ENCODE measurements at places on chromosomes 6 and 20.

- DNase-seq, result no peak
Observed at GRCh38 chr6:56663344-56663743, 20.7 kb upstream of the DST start.

DNA sequence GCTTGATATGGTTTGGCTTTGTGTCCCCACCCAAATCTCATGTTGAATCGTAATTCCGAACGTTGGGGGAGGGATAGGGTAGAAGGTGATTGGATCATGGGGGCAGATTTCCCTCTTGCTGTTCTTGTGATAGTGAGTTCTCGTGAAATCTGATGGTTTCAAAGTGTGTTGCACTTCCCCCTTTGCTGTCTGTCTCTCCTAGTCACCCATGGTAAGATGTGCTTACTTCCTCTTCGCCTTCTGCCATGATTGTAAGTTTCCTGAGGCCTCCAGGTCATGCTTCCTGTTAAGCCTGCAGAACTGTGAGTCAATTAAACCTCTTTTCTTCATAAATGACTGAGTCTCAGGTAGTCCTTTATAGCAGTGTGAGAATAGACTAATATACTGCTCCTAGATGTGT, 19.9 kb downstream of the PFDN4 start:
- no peak for DNase-seq

- no peak for DNase-seq
Observed at GRCh38 chr6:10409731-10410206, 5.1 kb downstream of the TFAP2A start.

- DNase-seq, result no peak
Observed at GRCh38 chr6:50720623-50721022, 7.3 kb downstream of the TFAP2D start.

GRCh38 chr6:136499370-136499769, 50.9 kb downstream of the MAP7 start:
- no peak for DNase-seq

GRCh38 chr6:152246554-152247337, 390.4 kb downstream of the SYNE1 start:
- DNase-seq, result no peak

DNA sequence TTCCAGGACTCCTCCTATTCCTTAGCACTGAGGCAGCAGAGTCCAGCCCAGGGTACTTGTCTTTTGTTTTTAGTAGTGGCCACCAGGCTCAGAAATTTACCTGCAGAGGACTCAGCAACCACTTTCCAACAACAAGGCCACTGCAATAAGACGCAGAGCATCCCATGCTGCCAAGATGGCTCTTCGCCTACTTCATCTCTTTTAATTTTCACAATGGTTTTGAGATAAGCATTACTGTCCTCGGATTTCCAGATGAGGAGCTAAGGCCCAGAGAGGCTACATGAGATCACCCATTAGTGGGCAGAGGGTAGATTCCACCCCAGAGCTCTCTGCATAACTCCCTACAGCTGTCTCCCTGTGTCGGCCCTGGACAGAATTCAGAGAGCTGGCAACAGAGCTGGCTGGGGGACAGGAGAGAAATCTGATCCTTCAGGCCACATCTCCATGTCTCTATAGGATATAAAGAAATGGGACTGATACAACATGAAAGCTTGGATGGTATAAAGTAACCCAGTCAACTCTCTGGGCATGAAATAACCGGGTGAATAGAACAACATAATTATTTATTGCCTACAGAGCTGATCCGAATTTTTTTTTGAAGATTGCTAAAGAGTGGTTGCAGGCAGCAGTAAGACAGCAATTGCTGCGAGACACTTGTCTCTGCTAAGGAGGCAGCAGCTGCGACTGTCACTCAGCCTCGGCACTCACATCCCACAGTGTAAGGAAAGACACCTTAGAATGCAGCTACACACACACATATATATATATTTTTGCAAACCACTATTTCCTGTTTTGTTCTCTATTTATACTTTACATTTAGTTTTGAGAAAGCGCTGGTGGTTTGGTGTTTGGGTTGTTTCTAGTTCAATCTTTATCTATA, 37.2 kb downstream of the SCML4 start:
- DNase-seq, result no peak

DNA sequence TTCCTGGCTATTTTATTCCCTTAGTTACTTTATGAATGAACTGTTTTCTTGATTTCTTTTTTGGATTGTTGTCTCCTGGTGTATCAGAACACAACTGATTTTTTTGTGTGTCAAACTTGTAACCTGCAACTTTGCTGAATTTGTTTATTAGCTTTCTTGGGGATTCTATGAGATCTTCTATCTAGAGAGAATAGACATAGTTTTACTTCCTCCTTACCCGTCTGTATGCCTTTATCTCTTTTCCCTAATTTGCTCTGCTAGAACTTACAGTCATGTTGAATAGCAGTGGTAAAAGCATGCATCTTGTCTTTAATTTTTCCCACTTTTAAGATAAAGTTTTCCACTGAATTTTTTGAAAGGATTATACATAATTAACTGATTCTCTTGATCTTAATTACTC, 13.2 kb downstream of the RNF146 start:
- DNase-seq, result no peak

- no peak for DNase-seq
Observed at GRCh38 chr6:22036275-22036674, 260.6 kb downstream of the PRL start.

DNA sequence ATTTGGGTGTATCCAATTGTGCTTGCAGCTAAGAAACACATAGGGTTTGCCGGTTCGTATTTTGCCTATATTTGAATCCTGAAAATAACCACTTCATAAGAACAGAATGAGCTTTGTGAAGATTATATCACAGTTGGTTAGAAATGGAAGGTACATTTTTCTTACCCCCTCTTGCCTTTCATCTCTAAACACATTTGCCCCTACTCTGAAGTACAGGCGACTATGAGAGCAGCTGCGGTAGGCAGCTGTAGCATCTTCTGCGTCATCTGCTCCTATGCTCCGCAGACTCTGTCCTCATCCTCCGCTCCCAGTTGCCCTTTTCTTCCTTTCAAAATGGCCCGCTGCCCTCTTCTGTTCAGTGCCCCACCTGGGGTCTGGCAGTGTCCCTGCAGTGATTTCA, 47.6 kb upstream of the REV3L start:
- no peak for DNase-seq

- no peak for DNase-seq
Observed at GRCh38 chr6:25442898-25443297, 163.7 kb downstream of the CARMIL1 start.

DNA sequence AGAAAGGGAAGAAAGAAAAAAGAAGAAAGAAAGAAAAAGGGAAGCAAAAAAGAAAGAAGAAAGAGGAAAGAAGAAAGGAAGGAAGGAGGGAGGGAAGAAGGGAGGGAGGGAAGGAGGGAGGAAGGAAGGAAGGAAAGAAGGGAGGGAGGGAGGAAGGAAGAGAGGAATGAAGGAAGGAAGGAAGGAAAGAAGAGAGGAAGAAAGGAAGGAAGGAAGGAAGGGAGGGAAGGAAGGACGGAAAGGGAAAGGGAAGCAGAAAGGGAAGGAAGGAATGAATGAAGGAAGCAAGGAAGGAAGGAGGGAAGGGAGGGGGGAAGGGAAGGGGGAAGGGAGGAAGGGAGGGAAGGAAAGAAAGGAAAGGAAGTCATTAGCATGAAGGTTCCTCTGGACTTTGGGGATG, 452.9 kb downstream of the TFAP2B start:
- DNase-seq, result no peak

DNA sequence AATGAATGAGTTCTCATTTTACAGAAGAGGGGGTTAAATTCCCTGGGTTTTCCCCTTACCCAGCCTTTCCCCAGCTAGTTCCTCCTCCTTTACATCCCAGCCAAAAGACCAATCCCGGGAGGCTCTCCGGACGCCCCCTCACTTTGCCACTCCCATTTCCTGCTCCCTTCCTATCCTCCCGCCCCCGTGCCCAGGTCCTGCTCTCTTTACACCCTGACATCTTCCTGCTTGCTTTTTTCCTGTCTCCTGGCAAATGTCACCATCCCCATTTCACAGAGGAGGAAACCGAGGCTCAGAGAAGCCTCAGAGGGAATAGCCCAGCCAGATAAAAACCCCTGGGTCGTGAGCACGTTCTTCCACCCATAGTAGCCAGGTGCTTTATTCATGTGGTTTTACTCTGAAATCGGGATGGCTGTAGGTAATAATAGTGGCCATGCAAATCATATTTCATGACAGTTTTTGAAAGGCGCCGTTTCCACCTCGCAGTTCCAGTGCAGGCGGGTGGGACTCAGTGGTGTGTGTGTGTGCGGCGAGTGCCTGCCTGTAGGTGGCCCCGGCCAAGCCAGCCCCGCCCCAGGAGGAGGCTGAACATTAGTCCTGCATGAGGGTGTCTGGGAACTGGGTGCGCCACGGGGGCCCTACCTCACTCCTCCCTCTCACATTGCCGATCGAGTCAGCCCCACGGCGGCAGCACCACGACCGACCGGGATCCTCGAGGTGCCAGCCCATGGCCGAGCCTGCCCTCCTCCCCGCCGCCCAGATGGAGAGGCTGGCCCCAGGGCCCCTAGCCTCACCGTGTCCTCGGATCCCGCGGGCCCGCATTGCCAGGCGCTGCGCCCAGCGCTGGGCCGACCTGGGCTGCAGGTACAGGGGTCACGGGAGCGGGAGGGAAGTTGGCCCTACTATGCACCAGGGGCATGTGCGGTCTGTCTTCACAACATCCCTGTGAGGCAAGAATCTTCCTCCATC, at the start of gene ARHGAP40:
ARHGAP40 (plus strand) TSS at position 594 of the 969 bp plus-strand sequence.
- peak; percentile 10 for DNase-seq

DNA sequence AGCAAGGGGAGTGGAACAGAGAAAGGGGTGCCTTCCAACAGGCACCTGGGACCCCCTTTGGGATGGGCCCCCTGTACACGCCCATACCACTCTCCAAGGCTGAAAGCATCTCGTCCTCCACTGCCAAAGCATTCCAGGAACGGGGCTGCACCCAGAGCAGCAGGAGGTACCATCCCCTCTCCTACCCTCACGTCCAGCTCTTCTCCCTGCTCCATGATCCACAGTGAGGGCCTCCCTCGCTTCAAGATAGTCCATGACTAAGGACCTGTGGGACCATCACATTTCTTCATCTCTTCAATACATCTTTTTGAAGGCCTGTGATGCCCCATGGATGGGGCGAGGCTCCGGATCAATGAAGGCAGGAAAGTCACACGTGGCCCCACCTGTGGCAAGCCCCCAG, 209.9 kb downstream of the ANKRD60 start:
- no peak for DNase-seq

DNA sequence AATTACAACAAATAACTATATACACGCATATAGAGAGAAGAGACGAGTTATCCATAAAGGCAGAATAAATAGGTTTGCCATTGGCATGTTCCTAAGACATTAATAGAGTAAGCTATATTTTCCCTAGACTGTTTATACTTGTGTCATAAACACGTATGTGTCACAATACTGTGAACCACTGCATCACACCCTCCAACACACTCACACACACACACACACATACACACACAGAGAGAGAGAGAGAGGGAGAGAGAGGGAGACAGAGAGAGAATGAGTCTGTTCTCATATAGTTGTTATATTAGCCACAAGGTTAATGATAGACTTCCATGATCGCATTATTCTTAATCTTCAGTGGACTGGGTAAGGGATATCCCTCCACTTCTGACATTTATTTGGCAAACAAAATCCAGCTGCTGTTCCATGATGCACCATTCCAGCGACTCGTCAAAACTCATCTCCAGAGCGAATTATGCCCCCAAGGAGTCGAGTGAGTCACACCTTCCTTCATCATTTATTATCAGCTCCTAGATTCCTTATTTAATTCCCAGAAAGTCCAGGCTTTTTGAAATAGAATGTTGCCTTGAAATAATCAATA, 82.8 kb upstream of the HIVEP1 start:
- DNase-seq, result no peak

- DNase-seq, result no peak
Observed at GRCh38 chr20:45828589-45828988, 1.5 kb upstream of the TNNC2 start.

DNA sequence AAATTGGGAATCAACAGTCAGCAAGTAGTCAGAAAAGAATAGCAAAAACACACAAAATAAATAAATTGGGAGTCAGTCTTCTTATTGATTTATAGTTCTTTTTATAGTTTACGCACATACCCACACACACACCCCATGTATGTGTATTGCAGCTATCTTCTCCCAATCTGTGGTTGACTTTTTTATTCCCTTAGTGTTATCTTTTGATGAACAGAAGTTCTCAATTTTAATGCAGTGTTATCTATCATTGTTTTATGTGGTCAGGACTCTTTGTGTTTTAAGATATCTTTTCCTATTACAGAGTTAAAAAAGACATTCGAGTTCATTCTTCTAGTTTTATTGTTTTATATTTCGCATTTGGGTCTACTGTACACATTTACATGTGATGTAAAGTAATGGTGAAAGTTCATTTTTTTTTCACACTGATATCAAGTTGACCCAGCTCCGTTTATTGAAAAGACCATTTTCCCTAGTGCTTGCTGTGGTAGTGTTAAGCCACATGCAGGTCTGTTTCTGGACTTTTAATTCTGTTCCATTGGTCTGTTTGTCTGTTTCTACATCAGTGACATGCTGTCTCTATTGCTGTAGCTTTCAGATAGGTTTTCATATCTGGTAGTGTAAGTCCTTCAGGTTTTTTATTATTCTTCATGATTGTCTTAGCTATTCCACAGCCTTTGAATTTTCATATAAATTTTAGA, 78.4 kb downstream of the ZFAND3 start:
- DNase-seq, result no peak
